ENCODE measurements at places on chromosomes 6 and 20.
A peak's percentile ranks its signal among the peaks of the same experiment; 100 is the strongest.

DNA sequence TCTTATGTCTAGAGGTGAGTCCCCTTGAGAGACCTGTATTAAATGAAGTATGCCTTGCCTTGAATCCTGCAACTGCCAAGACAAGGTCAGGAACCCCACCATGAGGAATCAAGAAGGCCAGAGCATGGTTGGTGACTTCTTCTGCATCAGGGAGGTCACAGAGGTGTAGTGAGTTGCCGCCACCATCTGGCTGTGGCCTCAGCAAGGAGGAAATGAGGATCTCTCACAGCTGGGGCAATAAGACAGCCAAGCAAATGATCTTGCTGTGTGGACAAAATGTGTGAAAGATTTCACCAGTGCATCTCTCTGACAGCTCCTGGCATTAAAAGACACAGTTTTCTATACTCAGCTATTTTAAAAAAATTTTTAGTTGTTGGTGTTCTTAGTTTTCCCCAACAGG lies 611.0 kb downstream of the DOK5 start:
- DNase-seq: no peak

GRCh38 chr6:1786455-1787453 lies 177.0 kb downstream of the FOXC1 start:
- DNase-seq: no peak

GRCh38 chr6:164401871-164402270 lies 907.5 kb downstream of the C6orf118 start:
- no peak for DNase-seq

DNA sequence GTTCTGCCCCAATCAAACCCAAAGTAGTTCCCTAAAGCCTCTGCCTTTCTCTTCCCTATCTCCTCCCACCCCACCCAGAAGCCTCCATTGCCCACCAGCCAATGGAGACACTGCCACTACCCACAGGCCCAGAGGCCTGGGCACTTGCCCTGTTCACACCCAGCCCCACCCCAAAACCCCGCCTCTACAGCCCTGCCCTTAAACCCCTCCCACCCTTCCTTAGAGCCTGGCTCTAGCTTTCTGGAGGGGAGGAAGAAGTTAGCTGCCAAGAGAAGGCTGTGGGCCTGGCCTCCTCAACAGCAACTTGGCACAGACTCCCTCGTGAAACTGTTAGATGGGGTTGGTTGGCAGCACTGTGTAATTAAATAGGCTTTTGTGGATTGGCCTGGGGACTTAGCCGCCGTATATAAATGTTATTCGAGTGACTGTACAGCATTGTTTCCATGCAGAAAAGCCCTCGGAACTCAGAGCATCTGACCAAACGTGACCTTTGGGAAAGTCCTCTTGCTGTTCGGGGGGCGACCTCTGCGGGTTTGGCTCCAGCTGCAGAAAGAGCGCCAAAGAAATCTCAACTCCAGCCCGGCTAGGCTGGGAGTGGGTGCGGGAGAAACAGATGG lies 31.4 kb downstream of the COL11A2 start:
- DNase-seq: no peak

- no peak for DNase-seq
These were observed 2.7 kb downstream of the EPB41L2 start for GRCh38 chr6:131060311-131060710.

- DNase-seq: no peak
These were observed 111.9 kb downstream of the JARID2 start for GRCh38 chr6:15357782-15358181.

GRCh38 chr6:22150368-22151035 lies 146.3 kb downstream of the PRL start:
- no peak for DNase-seq

DNA sequence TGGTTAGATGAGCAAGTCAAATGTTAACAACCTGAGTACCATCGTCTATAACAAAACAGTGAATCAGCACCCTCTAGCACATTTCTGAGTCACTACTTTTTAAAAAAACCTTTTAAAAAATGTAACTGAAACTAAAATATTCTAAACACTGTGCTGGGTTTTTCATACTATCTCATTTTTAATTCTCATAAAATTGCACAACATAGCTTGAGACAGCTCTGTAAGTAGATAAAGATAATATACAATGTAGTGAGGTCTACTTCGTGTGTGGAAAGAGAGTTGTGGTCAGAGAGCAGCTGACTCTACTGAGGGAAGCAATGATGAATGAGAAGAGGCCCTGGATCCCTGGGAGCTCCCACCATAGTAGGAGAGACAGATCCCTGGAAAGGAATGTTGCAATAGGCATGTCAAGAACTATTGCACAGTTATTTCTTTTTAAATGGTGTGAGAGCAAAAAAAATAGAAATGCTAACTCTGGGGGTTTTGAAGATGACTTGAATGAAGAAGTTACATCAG lies 13.6 kb upstream of the CALHM6 start:
- peak; percentile 94 for DNase-seq

GRCh38 chr6:136551103-136551502 lies 881 bp upstream of the MAP7 start:
- DNase-seq: no peak

DNA sequence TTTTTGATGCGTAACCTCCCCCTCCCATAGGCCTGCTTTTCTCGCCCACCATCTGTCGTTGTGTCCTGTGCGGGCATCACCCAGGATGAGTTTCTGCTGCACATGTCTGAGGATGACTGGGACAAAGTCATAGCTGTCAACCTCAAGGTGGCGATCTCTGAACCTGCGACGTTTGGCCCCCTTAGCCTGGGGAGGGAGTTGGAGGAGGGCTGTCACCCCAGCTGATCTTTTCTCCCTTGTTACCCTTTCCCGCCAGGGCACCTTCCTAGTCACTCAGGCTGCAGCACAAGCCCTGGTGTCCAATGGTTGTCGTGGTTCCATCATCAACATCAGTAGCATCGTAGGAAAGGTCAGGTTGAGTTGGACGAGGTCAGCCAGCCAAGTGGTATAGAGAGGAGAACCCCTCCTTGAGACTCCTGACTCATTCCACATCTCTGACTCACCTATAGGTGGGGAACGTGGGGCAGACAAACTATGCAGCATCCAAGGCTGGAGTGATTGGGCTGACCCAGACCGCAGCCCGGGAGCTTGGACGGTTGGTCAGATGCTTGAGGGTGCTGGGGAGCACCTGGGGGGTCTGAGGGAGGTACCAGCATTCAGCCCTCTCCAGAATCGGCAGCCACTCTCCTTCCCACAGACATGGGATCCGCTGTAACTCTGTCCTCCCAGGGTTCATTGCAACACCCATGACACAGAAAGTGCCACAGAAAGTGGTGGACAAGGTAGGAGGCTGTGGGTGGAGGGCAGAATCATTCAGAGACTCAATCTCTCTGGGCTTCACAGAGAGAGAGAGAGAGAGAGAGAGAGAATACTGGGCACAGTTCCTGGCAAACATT lies 954 bp downstream of the HSD17B8 start:
- no peak for DNase-seq

- DNase-seq: peak; percentile 43
These were observed 136.4 kb upstream of the JARID2 start for GRCh38 chr6:15109338-15110090.

- DNase-seq: no peak
These were observed 67.4 kb upstream of the SMIM28 start for GRCh38 chr6:138310294-138310693.

DNA sequence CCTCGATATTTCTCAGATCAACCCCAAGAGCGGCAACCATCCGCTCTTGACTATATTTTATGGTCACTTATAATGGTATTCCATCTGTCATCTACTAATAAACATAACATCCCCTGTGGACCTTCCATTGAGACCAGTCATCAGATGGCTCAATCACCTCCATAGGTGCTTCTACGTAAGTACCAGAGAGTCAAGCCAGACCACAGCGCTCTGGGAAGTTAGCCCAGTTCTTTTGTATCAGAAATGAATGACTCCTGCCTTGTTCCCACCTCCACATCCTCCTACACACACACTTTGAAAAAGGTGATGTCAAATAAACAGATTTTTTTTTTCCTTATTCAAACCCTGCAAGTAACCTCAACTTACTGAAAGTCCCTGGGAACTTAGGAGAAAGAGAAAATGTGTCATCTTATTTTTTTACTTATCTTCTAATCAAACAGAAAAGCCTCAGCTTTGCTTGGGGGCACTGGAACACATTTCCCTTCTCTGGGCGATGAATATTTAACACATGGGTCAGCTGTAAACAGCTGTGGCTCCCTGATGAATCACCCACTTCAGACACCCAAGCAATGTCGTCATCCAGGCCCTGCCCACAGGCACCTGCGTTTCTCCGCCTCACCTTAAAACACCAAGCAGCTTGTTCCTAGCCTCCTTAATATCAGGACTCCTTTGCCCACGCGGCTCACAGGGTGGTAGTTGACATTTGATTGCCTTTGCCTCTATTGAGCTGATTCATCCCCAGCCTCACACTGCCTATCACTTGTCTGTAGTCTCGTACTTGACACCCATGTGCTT lies 121.4 kb upstream of the LY86 start:
- DNase-seq: no peak

DNA sequence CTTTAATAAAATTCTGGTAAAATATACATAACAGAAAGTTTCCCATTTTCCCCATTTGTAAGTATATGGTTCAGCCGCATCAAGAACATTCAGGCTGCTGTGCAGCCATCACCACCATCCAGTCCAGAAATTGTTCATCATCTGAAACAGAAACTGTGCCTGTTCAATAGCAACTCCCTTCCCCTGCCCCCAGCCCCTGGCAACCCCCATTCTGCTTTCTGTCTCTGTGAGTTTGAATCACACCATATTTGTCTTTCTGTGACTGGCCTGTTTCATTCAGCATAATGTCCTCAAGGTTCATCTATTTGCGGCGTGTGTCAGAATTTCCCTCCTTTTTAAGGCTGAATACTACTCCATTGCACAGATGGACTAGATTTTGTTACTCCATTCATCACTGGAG lies 19.1 kb downstream of the VSTM2L start:
- DNase-seq: no peak

- DNase-seq: no peak
These were observed 43.3 kb downstream of the SNX5 start for GRCh38 chr20:17925141-17925939.

- no peak for DNase-seq
These were observed 70.7 kb downstream of the SLX4IP start for GRCh38 chr20:10505827-10506226.

DNA sequence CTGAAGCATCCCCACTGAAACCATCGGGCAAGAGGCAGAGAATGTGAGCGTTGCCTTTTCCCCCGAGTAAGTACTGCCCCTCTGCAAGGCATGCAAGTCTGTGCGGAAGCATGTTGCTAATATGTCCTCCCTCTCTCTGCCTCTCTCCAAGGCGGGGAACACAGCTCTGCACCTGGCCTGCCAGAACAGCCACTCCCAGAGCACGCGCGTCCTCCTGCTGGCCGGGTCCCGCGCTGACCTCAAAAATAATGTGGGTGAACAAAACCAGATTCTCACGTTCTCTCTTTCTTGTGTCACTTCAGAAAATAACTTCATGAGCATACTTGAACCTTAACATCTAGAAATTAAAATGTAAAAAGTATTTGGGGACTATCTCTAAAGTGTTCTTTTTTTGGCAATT lies 26.4 kb downstream of the LYRM2 start:
- DNase-seq: no peak

GRCh38 chr6:77425671-77426070 lies 37.6 kb downstream of the HTR1B start:
- no peak for DNase-seq

GRCh38 chr20:8128291-8129060 lies 3.6 kb upstream of the PLCB1 start:
- no peak for DNase-seq

DNA sequence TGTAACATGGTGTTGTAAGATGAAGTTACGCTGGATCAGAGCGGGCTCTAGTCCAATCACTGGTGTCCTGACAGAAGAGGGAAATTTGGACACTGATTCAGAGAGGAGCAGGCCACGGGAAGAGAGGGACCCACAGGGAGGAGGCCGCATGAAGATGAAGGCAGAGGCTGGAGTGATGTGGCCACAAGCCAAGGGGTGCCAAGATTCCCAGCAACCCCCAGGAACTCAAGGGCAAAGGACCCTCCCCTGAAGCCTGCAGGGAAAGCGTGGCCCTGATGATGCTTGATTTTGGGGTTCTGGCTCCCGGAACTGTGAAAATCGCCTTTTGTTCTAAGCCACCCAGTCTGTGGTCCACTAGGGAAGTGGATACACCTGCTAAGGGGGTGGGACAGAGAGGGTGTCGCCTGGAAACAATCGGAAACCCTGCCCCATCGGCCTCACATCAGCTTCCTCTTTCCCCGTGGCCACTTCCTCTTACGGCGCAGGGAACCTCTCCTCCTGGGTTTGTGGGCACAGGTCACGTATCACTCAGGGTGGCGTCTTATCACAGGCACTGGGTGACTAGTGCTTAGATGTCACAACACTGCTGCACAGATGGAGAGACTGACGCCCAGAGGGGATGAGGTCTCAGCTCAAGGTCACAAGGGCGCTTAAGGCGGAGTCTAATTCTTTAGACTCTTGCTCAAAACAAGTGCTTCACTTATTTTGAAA lies 58.0 kb downstream of the SULF2 start:
- peak; percentile 100 for DNase-seq

- DNase-seq: no peak
These were observed 18.2 kb upstream of the SRC start for GRCh38 chr20:37327748-37328147.

GRCh38 chr6:99181174-99181573 lies 168.3 kb downstream of the FAXC start:
- no peak for DNase-seq

DNA sequence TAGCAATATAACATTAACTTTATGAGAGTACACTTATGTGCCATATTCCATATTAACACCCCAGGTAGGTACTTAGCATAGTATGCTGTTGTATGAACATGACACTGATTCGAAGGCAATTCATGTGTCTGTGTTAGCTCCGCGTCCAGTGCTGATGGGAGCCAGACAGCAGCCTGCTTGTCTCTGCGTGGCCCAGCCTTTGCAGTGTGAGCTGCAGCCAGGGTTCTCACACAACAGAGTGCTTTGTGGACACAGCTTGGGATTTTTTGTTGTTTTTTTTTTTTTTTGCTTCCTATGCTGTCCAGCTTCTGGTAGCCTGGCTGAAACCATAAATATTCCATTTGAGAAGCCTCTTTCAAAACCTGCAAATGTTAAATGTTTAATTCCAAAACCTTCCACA lies 350.9 kb downstream of the SMOC2 start:
- DNase-seq: no peak

GRCh38 chr6:78484198-78485064 lies 382.9 kb upstream of the IRAK1BP1 start:
- no peak for DNase-seq

GRCh38 chr6:37684801-37685200 lies 12.9 kb downstream of the MDGA1 start:
- DNase-seq: no peak

DNA sequence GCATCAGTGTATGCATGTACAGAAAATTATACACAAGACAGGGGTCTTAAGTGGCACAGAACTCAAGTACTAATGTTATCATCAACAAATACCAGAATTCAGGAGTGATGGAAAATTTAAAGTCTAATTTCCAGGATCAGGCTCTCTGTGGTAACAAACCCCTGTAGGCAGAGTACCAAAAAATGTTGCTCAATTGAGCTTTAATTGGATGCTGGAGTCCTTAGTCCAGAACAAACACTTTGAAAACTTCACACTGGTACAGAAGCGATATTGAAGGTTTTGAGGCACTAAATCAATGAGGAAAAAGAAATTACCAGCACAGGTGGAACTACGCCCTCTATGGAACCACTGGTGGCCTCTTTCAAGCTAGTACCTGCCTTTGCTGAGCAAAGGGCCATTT lies 113.1 kb downstream of the FOXC1 start:
- no peak for DNase-seq

All from HL-60 (cell line).